ENCODE measurements at places on chromosomes 6 and 20. TPM values are rescaled to one million over a fixed set of nuclear protein-coding genes. Genes with fewer than 3 reads are reported as not detected.
A peak's percentile ranks its signal among the peaks of the same experiment; 100 is the strongest.

- H3K27ac ChIP-seq = no peak overlapping the region
- DNase-seq = no peak
These were observed 41.7 kb downstream of the CDK5RAP1 start for GRCh38 chr20:33359399-33360261.

DNA sequence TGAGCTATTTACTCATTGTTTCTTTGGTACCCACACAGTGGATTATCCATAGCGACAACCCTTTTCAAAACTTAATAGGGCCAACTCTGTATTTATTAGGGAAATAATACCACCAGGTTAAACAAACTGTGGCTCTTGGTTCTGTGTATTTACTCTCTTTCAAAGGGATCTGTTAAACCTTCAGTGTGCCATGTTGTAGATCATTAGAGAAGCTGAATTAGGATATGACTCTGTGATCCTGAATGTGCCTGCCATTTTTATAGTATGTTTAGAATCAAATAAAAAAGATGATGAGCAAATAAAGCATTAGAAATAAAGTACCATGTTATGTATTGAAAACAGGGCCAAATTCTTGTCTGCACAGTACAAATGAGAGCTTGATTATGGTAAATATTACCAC lies 25.0 kb upstream of the SLC35D3 start:
- no peak overlapping the region for H3K27ac ChIP-seq
- H3K36me3 ChIP-seq = peaks cover 18% of the 10 kb centered on the region
- DNase-seq = no peak
- no peak overlapping the region for H3K4me3 ChIP-seq
- no peaks in the 10 kb centered on the region for H3K4me1 ChIP-seq

The RBBP8NL gene
- total RNA-seq = not detected

DNA sequence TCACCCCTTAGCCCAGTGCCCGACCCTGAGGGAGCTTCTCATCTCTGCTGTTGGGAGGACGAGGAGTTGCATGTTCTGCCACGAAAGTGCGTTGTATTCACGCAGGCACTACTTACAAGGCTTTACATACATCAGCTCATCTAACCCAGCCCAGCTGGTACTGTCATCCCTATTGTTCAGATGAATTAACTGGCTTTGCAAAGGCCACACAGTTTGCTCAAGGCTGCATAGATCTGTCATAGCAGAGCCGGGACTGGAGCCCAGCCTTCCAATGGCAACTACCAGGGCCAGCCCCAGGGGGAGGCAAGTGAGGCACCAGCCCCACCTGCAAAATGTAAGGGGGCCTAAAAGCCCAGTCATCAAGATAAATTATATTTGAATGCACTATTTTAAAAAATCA lies 257.6 kb downstream of the NFATC2 start:
- peaks cover 4% of the 10 kb centered on the region for H3K36me3 ChIP-seq
- no peak overlapping the region for H3K4me3 ChIP-seq
- no peak overlapping the region for H3K27ac ChIP-seq

The ZBP1 gene
- 10.5 TPM for total RNA-seq

GRCh38 chr6:36501686-36502085 lies 45.6 kb downstream of the STK38 start:
- DNase-seq = no peak
- peaks cover 34% of the 10 kb centered on the region for H3K4me1 ChIP-seq
- H3K36me3 ChIP-seq = peaks cover 90% of the 10 kb centered on the region
- H3K27ac ChIP-seq = peak overlapping the region; percentile 41
- H3K27me3 ChIP-seq = no peaks in the 10 kb centered on the region

The PTCRA gene
- total RNA-seq = not detected

GRCh38 chr6:157760589-157761330 lies 62.3 kb upstream of the SNX9 start:
- peaks cover 54% of the 10 kb centered on the region for H3K4me1 ChIP-seq
- H3K27me3 ChIP-seq = no peaks in the 10 kb centered on the region
- H3K36me3 ChIP-seq = no peaks in the 10 kb centered on the region
- peak overlapping the region; percentile 63 for H3K4me3 ChIP-seq
- peak overlapping the region; percentile 95 for H3K27ac ChIP-seq
- DNase-seq = no peak

- H3K4me1 ChIP-seq = no peaks in the 10 kb centered on the region
- DNase-seq = no peak
- no peaks in the 10 kb centered on the region for H3K27me3 ChIP-seq
- no peaks in the 10 kb centered on the region for H3K36me3 ChIP-seq
- no peak overlapping the region for H3K4me3 ChIP-seq
- no peak overlapping the region for H3K27ac ChIP-seq
These were observed 30.5 kb upstream of the RHAG start for GRCh38 chr6:49666930-49667757.

DNA sequence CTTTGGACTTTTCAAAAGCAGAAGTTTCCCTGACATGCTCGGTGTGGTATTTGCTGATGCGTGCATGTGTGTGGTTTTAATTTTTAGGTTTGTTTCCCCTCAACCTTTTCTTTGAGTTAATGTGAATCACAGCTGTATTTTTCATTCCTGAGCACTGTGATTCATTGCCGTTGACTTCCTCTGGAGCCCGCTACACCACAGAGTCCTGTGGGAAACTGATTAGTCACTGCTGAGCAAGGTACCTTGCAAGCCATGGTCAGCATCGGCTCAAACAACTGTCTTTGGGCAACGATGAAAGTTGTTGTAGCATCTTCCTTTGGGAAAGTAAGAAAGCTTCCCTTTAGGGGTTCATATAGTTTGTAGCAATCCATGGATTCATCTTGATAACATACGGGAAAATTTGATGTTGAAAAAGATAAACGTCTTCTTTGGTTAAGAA lies 57.5 kb downstream of the RIN2 start:
- H3K27ac ChIP-seq = no peak overlapping the region
- H3K36me3 ChIP-seq = peaks cover 4% of the 10 kb centered on the region
- no peaks in the 10 kb centered on the region for H3K4me1 ChIP-seq
- no peak overlapping the region for H3K4me3 ChIP-seq

The RALGAPA2 gene
- total RNA-seq = 32.0 TPM

DNA sequence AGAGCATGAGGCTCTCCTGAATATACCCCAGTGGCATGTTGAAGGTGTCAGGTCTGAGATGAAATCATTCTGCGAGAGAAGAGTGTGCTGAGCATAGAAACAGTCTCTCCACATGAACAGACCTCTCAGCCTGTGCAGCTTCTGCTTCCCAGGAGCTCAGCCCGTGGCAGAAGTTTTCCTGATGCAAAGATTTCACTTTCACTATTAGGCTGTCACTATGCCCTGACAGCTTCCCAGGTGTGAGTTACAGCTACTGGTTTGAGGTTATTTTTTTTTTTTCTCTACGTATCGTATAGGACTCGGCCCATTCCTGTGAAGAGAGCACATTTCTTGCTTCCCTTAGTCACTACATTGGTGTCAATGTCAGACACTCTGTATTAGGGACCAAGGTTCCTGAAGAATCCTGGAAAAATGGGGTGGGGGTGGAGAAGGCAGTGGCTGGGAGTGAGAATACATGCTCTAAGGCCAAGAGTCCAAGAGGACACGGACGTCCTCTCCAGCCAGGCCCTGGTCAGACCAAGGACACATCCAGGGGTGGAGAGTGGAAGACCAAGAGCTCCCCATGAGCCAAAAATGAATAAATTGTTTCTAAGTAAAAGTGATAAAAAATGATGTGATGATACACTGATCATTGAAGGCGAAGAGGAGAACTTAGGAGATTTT lies 121.2 kb upstream of the AKAP12 start:
- no peaks in the 10 kb centered on the region for H3K36me3 ChIP-seq
- DNase-seq = no peak
- H3K4me1 ChIP-seq = peaks cover 3% of the 10 kb centered on the region
- no peak overlapping the region for H3K4me3 ChIP-seq
- no peaks in the 10 kb centered on the region for H3K27me3 ChIP-seq

GRCh38 chr6:20826378-20826777 lies 292.1 kb downstream of the CDKAL1 start:
- H3K4me3 ChIP-seq = no peak overlapping the region
- peaks cover 44% of the 10 kb centered on the region for H3K36me3 ChIP-seq
- H3K4me1 ChIP-seq = no peaks in the 10 kb centered on the region
- no peaks in the 10 kb centered on the region for H3K27me3 ChIP-seq

DNA sequence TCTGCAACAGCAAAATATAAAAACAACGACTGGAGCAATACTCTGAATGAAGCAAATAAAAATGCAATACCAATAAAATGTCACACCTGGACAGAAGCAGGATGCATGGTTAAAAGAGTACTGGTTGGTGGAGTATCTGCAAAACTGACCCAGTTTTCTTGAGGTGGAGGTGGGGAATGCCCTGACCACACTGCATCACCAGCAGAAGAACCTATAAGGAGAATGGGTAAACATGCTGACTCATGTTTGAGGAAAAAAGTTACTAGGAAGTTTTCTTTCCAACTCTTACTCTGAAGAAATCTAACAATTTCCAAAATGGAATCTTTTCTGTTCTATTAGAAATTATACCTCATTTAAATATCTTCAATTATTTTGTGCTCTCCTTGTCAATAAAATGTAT lies 43.6 kb downstream of the REPS1 start:
- H3K36me3 ChIP-seq = peaks cover 34% of the 10 kb centered on the region
- peaks cover 32% of the 10 kb centered on the region for H3K4me1 ChIP-seq
- DNase-seq = no peak
- peak overlapping the region; percentile 43 for H3K27ac ChIP-seq
- no peak overlapping the region for H3K4me3 ChIP-seq

DNA sequence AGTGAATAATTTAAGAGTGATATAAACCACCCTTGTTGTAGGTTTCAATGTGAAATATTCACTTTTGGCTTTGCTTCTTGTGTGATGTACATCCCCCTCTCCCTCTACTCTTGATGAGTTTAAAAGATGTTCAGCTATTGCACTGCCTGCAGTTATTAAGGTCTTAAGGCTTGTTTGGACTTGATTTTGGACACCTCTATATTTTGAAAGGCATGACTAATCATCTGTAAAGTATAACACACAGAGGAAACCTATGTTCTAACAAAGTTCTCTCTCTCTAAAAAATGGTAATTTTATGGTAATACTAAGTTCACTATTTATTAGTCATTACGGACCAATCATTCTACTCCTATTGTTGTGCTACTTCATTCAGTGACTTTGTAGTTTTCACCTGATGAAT lies 1719.9 kb downstream of the GRIK2 start:
- H3K36me3 ChIP-seq = no peaks in the 10 kb centered on the region
- no peak overlapping the region for H3K27ac ChIP-seq
- H3K4me1 ChIP-seq = no peaks in the 10 kb centered on the region

DNA sequence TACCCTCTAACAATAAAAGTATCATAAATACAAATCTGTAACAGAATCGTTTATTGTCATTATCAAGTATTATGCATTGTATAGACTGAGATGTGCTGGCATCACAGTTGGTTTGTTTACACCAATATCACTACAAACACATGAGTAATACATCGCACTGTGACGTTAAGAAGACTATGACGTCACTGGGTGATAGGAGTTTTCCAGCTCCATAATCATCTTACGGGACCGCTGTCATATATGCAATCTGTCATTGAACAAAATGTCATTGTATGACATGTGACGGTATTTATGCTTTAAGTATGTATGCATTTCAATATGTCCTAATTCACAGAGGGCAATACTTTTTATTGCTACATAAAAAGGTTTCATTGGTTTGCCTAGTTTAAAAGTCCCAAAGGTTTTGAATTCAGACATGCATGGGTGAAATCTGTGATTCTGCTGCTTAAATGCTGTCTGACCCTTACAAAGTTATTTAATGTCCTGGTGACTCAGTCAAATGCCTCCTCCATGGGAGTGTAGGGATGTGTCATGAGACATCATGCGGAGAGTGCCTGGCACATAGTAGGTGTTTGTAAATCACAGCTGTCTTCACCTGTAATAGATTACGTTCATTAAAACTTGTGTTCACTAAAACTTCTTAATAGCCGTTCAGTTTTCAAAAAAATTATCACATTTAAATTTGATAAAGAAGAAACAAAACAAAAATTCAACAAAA lies 160.7 kb upstream of the PDE10A start:
- H3K4me1 ChIP-seq = peaks cover 8% of the 10 kb centered on the region
- H3K4me3 ChIP-seq = no peak overlapping the region
- H3K27ac ChIP-seq = no peak overlapping the region
- H3K36me3 ChIP-seq = no peaks in the 10 kb centered on the region

GRCh38 chr6:160106010-160106409 lies 15.6 kb upstream of the SLC22A1 start:
- no peak overlapping the region for H3K27ac ChIP-seq
- no peak overlapping the region for H3K4me3 ChIP-seq
- peaks cover 17% of the 10 kb centered on the region for H3K4me1 ChIP-seq

DNA sequence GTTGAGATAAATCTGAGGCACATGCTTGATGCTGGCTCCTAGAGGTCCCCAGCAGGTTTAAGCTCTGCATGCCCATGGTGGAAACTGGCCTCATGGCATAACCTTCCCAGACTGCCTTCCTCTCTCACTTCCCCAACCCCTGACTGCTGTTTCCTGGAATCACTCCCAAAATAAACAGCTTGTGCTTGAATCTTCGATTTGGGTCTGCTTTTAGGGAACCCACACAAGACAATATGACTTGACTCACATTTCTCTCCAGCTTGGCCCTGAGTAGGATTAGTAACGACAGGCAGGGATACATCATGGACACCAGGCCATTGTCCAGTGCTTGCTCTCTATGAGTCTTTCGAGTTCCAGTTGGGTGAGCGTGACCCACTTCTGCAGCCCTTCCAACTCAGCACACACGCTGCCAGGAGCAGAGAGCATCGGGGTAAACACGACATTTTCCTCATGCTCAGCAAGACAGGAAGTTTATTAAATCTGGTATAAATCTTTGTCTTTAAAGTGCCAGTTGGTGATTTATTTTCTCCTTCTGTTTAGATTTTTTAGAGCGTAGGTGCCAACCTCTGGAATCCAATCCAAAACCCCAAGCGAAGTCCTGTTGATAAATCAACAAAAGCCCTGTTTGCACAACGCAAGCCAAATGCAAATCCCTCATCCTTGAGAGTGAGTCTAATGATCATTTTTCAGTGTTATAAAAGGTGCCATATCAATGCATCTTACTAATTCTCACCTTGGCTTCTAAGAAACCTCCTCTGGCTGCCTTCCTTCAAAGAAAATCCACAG lies 135.0 kb downstream of the FOXA2 start:
- no peaks in the 10 kb centered on the region for H3K36me3 ChIP-seq
- H3K4me1 ChIP-seq = no peaks in the 10 kb centered on the region
- no peak for DNase-seq
- H3K4me3 ChIP-seq = no peak overlapping the region
- H3K27ac ChIP-seq = no peak overlapping the region
- peaks cover 21% of the 10 kb centered on the region for H3K27me3 ChIP-seq

DNA sequence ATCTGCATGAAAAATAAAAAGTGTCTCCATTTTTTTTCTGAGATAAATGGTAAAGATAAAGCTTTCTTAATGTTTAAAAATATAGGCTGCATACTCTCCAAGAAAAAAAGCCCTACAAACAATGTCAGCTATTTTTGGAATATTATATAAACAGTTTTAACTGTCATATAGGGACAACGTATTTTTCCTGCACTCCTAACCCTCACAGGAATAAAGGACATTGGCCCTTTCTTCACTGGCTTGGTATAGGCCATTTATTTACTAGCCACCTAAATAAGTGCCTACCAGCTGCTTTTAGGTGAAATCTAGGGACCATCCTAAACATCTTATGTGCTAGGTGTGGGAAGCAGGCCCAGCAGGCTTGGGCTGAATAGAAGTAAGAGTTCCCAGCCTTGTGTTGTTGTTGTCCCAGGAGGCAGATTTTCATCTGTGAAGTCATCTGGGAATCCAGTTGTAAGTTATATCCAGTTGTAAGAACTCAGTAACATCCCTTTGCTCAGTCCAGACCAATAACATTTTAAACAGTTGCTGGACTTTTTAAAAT lies 21.3 kb downstream of the FOXO3 start:
- no peaks in the 10 kb centered on the region for H3K36me3 ChIP-seq
- H3K4me1 ChIP-seq = peaks cover 62% of the 10 kb centered on the region
- H3K4me3 ChIP-seq = peak overlapping the region; percentile 64
- H3K27ac ChIP-seq = no peak overlapping the region
- DNase-seq = no peak
- no peaks in the 10 kb centered on the region for H3K27me3 ChIP-seq

GRCh38 chr20:11001302-11001701 lies 327.5 kb upstream of the JAG1 start:
- no peak for DNase-seq
- no peak overlapping the region for H3K4me3 ChIP-seq
- H3K36me3 ChIP-seq = no peaks in the 10 kb centered on the region

Data from naive thymus-derived CD8-positive, alpha-beta T cell (primary cell).